ENCODE measurements at places on chromosomes 6 and 20. TPM values are rescaled to one million over a fixed set of nuclear protein-coding genes. Genes with fewer than 3 reads are reported as not detected.

The C6orf118 gene
- total RNA-seq = not detected

The NKX2-2 gene
- 0.11 TPM for total RNA-seq

The SPEF1 gene
- total RNA-seq = not detected

The ZNF334 gene
- total RNA-seq = 1.2 TPM

The FOXF2 gene
- total RNA-seq = 0.43 TPM

The TMEM244 gene
- not detected for total RNA-seq

The CDSN gene
- not detected for total RNA-seq

The SEL1L2 gene
- 1.4 TPM for total RNA-seq

The RAET1E gene
- not detected for total RNA-seq

The RBM24 gene
- 221 TPM for total RNA-seq

The OR2B6 gene
- not detected for total RNA-seq

- DNase-seq = no peak
These were observed 244.2 kb downstream of the HIVEP2 start for GRCh38 chr6:142700671-142701312.

DNA sequence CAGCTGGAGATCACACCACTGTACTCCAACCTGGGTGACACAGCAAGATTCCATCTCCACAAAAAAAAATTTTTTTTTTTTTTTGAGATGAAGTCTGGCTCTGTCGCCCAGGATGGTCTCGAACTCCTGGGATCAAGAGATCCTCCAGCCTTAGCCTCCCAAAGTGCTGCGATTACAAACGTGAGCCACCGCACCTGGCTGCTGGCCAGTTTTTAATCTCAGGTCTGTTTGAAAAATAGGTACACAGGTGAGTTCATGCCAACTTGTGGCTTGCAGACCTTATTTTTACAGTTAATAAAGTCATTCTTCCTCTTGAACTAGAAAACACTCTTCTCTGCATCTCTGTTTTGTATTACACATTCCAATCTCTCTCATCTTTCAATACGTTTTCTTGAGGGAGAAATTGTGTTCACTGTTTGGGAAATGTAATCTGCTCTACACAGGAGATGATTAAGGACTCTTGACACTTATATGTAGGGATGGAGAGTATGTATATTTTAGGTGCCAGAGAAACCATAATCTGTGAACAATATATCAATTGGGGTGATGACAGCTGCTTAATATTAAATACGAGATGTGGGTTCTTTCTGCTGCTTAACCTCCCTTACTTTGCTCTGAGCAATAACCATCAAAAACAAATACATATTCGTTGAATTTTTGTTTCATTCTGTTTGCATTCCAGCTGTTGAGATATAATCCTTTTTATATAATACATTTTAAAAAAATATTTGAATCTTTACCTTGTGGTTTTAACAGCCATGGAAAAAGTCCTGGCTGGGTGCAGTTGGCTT, 17.7 kb upstream of the RIPOR3 start:
- no peak for DNase-seq

GRCh38 chr6:158531566-158531965, 28.3 kb upstream of the TMEM181 start:
- no peak for DNase-seq

DNA sequence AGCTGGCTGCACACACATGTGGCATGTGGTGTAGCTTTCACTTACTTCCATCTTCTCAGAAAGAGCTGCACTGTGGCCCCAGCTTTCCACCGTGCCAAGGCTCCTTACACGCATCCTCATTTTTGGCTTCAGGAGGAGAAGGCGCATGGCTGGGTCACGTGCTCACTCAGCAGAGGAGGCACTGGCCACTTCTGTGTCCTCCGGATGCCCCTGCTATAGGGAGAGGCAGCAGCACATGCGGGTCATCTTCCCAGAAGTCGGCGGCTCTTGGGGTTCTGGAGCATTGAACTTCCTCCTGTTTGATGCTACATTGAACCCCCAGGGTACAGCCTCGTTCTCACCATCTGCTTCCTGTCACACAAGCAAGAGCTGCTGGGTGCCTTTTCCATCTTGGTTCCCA, 111.3 kb downstream of the FAM120B start:
- no peak for DNase-seq

- DNase-seq = no peak
These were observed 38.0 kb downstream of the KLHL31 start for GRCh38 chr6:53627391-53628218.

GRCh38 chr6:106880952-106881351, 93.6 kb downstream of the CD24 start:
- DNase-seq = no peak

DNA sequence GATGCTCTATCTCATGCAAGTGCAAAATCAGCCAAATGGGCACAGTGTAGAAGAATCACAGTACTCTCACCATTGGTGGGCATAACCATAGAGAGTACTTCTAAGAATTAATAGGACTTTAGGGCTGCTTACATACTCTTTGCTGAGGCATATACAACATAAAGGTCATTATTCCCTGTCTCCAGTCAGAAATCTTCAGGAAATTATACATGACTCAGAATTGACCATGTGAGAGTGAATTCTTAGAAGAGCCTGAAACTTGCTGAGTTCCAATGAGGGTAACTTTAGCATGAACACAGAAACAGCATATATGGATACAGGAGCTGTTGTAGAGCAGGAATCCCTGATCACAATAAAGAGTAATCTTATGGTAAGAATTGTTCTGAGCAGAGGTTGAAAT, 498.7 kb downstream of the TENT5A start:
- DNase-seq = no peak

DNA sequence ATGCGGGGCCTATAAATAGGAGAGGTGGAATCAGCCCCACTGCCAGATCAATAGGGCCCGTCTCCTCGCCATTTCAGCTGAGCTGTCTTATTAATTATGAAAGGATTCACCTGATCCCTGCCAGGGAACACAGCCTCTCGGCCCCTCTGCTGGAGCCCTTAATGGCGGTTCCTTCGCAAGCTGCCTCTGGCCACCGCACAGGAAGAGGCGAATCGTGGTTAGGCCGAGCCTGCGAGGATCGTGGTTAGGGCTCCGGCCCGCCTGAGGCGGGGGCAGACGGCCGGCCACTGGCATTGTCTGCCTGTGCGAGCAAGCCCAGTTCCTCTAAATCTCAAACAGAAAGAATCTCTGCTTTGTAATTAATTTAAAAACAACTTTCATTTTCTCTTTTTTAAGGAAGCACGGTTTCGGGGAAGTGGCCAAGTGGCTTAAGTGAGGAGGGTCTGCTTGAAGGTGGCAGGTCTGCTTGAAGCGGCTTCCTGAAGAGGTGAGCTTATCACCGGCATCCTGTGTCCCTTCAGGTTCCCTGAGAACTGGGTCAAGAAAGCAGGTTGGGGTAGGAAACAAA, 9.2 kb downstream of the NRN1 start:
- peak; percentile 80 for DNase-seq

DNA sequence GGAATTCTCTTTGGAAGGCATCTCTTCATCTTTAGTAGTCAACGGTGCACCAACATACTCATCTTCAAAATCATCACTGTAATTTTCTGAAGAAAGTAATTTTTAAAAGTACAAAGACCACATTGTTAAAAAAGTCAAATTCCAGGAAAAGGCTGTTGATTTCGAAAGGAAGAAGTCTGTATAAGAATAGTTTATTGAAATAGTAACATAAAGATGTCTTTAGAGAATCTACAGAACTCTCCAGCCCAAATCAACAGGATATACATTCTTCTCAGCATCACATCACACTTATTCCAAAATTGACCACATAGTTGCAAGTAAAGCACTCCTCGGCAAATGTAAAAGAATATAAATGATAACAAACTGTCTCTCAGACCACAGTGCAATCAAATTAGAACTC, 23.4 kb downstream of the CEP162 start:
- DNase-seq = no peak

DNA sequence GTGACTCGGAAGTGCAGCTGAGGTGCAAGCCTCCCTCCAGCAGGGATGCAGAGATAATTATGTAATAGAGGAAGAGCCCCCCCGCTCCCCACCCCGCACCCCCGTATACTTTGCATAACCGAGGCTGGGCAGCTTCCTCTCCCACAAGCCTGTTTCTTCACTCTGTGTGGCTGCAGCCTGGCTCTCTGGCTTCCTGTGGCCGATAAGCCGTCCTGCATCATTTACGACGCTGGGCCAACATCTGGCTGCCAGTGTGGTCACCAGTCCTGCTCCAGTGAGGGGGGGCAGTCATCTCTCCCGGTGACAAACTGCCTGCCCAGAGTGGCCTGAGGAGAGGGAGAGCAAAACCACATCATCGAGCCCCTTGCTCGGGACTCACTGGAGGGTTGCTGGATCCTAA, 59.2 kb downstream of the RBM38 start:
- DNase-seq = peak; percentile 90

GRCh38 chr6:99991955-99992354, 2.1 kb downstream of the MCHR2 start:
- no peak for DNase-seq

DNA sequence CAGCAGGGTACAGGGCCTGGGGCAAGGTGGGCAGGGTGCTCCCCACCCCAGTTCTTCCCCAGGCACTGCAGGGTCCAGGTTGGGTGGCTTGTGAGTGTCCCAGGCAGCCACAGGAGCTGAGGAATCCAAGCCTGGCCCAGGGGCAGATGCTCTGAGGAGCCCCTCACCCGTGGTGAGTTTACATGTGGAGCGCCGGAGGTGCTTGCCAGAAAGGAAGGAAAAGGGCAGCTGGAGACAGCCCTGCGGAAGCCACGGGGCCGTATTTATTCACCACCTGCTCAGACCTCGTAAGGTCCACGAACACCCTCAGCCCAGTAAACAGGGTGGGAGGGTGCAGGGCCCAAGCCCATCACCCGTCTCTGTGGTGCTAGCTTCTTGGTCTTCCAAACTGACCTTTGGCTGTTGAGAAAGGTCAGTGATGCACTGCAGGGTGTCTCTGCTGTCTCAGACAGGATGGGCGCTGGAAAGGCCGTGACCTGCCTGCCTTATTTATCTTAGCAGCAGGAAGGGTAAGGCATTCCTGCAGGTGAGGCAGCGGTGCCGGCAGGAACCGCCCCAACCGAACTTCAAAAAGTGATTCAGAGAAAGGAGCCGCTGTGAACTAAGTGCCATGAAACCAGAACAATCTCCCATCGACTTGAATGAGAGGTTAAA, 4.0 kb upstream of the FRMD1 start:
- no peak for DNase-seq

- DNase-seq = no peak
These were observed 153.9 kb downstream of the SOX4 start for GRCh38 chr6:21747441-21747840.

DNA sequence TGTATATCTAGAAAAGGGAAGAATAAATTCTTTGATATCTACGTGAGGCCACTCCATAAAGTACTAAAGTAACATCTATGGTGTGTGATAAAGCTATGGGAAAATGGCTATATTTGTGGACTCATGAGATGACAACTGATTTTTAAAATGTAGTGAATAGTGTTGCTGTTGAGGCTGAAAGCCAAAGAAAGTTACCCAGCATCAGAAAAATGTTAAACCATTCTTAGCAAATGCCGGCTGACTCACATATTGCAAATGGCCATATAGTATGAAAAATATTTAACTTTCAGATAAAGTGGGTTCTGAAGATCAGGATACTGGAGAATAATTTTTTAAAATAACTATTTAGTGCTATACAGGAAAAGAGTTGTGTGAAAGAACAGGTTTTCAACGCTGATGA, 129.9 kb upstream of the GRIK2 start:
- DNase-seq = no peak

GRCh38 chr6:36699348-36699747, 1.7 kb downstream of the RAB44 start:
- DNase-seq = no peak

- DNase-seq = no peak
These were observed 62.4 kb upstream of the MRPS10 start for GRCh38 chr6:42279966-42280629.

- DNase-seq = no peak
These were observed 185.4 kb upstream of the GRIK2 start for GRCh38 chr6:101208152-101208551.

- no peak for DNase-seq
These were observed 86.4 kb upstream of the FRMD1 start for GRCh38 chr6:168165373-168165772.

GRCh38 chr6:134063121-134063965, 10.9 kb upstream of the SLC2A12 start:
- no peak for DNase-seq

GRCh38 chr6:32679492-32679891, 13.0 kb upstream of the HLA-DQB1 start:
- no peak for DNase-seq

- no peak for DNase-seq
These were observed 25.9 kb downstream of the GNAS start for GRCh38 chr20:58878399-58878798.

DNA sequence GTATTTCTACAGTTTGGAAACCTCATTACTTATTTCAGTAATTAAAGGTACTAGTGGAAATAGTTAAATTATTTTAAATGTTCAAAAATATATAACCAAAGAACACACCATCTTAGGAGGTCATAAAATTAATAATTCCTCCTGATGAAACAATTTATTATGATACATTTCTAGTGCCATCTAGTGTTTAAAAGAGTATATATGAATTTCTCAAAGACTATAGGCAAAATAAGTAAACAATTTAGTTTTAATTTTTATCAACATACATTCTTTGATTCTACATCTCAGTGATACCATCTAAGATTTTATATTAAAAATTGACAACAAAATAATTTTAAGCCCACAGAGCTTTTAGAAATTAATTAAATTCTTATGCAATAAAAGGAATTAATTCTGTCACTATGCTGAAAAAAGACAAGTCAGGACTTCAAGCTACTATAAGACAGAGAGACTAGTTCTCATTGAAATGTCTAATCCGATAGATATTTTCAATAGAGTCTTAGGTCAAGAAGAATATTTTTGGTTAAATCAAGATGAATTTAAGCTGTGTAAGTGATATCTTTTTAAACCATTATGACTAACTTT, 107.8 kb upstream of the RNF217 start:
- DNase-seq = no peak

- no peak for DNase-seq
These were observed 27.9 kb downstream of the PLCG1 start for GRCh38 chr20:41165001-41165882.

- no peak for DNase-seq
These were observed at the start of gene PLN for GRCh38 chr6:118548136-118548535. Gene PLN, plus strand, starts transcription at chr6:118548296. Its CDS starts 10,626 bp downstream, at chr6:118558922.

Data from cardiac septum (tissue), 1 donor.